ENCODE measurements at places on chromosomes 5 and 9.

GRCh38 chr5:6902597-6902996 is 189.4 kb downstream of the TENT4A start:
- H3K27ac ChIP-seq, result no peak overlapping the region
- peaks cover 21% of the 10 kb centered on the region for H3K4me1 ChIP-seq
- no peaks in the 10 kb centered on the region for H3K36me3 ChIP-seq
- H3K4me3 ChIP-seq, result no peak overlapping the region

GRCh38 chr9:28212979-28213378 is 639.7 kb upstream of the C9orf72 start:
- DNase-seq, result no peak
- H3K36me3 ChIP-seq, result no peaks in the 10 kb centered on the region
- no peaks in the 10 kb centered on the region for H3K4me1 ChIP-seq
- H3K4me3 ChIP-seq, result no peak overlapping the region

DNA sequence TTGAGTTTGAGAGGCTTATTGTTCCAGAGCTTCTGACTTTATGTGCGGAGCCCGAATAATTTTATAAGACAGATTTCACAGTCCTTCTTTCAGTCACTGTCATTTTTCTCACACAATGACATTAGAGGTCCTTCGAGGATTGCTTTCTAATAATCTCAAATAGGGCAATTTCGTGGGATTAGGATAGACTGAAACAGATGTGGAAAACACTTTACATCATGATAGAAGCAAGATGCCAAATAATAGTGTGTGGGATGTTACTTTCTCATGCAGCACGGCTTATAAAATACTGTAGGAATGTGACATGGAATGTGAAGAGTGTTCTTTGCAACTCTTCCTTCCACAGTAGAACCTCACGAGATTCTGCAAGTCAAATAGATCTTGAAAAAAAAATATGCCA is 451.3 kb downstream of the SEMA5A start:
- no peaks in the 10 kb centered on the region for H3K36me3 ChIP-seq
- H3K4me1 ChIP-seq, result no peaks in the 10 kb centered on the region
- no peak for DNase-seq
- no peak overlapping the region for H3K4me3 ChIP-seq

- no peaks in the 10 kb centered on the region for H3K27me3 ChIP-seq
- no peak overlapping the region for H3K4me3 ChIP-seq
- H3K36me3 ChIP-seq, result no peaks in the 10 kb centered on the region
- H3K27ac ChIP-seq, result no peak overlapping the region
Observed at GRCh38 chr5:147688656-147689356, 93.7 kb downstream of the JAKMIP2 start.

DNA sequence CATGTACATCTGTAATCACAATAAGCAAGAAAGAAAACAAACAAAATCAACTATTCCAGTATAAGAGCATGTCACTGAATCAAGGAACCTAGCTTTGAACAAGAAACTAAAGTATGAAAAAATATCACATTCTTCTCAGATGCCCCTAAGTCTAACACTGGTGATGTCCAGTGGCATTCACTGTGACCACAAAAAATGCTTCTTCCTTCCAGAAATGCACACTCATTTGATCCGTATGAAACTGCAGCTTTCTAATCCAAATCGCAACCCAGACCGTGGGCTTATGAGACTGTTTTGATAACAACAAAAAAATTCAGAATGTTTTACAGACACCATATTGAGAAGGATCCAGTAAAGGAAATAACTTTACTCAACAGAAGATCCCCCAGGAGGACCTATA is 320.1 kb upstream of the TARS1 start:
- no peak overlapping the region for H3K27ac ChIP-seq
- no peak for DNase-seq
- no peaks in the 10 kb centered on the region for H3K36me3 ChIP-seq

DNA sequence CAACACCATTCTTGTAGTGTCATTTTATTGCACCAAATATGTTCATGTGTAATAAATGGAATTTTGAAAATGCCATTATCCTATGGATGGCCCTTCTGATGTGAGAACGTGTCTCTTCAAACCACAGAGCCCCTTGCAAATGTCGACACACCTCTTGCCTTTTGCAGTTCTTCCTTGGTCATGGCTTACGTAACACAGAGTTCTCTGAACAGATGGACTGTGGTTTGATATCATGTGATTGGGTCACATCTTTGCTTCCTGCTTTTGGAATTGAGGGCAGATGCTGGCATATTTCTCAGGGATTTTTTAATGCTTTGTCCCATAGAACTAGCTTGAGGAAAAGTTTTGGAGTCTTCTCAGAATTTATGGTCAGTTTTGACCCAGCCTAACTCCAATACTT is 4.6 kb downstream of the TGFBR1 start:
- no peak for DNase-seq
- no peaks in the 10 kb centered on the region for H3K36me3 ChIP-seq
- H3K27ac ChIP-seq, result no peak overlapping the region
- peaks cover 46% of the 10 kb centered on the region for H3K4me1 ChIP-seq
- no peak overlapping the region for H3K4me3 ChIP-seq

- no peak overlapping the region for H3K27ac ChIP-seq
- H3K4me1 ChIP-seq, result no peaks in the 10 kb centered on the region
- peaks cover 22% of the 10 kb centered on the region for H3K27me3 ChIP-seq
- H3K4me3 ChIP-seq, result peak overlapping the region; percentile 56
- H3K36me3 ChIP-seq, result no peaks in the 10 kb centered on the region
Observed at GRCh38 chr5:177600508-177601018, 631 bp downstream of the B4GALT7 start.
